HuH-7 (cell line): ENCODE measurements at places on chromosomes 11 and 22.

- no peak for DNase-seq
These were observed 65.5 kb downstream of the BMAL1 start for GRCh38 chr11:13343067-13343466.

DNA sequence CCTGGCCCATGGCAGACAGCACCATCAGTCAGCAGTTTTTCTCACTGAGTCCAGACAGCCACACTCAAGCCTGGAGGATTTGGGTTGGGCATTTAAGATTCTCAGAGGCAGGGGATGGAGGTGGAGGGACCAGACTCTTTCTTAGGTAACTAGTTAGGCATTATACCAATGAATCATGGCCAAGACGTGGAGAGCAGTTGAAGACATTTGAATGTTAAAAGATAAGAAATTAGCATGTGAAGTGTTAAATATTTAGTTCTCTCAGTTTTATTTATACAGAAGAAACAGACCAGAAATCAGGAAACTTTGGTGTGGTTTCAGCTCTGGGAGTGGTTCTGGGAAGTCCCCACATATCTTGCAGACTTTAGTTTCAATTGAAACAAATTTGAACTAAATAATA lies 9.9 kb downstream of the GTF2H1 start:
- no peak for DNase-seq

DNA sequence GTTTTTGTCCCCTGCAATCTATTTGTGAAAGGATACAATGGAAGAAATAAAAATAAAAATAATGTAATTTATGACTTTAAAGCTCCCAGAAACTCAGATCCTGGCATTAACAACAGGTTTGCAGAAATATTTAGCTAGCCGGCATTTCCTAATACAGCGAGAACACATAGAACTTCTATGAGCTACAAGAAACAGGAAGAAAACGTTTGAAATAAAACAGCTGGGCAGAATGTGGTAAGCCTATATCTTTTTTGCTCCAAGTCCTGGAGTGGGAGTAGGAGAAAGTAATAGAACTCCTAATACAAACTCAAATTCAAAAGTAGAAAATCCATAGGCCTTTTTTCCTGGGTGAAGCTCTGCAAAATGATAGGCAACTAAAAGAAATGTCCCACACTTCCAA lies 29.6 kb upstream of the FIBIN start:
- no peak for DNase-seq

- no peak for DNase-seq
These were observed 27.0 kb upstream of the TREH start for GRCh38 chr11:118706546-118706825.

DNA sequence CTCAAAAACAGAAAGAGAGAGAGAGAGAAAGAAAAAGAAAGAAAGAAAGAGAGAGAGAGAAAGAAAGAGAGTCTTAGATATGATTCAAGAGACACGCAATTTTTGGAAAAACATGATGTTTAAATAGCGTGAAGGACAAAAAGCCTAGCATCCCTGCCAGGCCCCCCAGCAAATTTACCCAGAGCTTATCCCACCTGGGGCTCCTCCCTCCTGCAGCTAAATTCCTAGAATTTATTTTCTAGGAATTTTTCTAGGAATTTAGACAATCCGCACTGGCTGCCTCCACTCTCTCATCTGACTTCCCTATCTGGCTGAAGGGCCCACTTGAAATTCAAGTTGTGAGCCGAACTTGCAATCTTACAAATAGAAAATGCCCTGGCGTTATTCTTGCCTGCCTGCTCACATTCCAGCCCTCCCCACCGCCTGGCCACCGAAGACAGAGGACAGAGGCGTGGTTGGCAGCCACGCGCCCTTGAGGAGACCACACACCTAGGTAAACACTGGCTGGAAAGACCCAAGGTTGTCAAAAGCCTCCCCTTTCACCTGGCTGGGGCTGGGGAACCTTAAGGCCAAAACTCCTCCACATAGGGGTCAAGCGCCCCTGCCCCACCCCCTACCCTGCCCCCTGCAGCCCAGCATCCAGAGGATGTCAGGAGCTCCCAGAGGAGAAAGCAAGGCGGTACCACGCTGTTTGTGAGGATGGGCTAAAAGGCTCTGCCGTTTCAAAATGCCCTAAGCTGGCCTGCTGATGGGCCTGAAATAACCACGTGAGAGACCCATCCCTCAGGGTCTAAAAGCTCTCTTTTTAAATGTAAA lies 42.2 kb downstream of the AHNAK start:
- DNase-seq = no peak

DNA sequence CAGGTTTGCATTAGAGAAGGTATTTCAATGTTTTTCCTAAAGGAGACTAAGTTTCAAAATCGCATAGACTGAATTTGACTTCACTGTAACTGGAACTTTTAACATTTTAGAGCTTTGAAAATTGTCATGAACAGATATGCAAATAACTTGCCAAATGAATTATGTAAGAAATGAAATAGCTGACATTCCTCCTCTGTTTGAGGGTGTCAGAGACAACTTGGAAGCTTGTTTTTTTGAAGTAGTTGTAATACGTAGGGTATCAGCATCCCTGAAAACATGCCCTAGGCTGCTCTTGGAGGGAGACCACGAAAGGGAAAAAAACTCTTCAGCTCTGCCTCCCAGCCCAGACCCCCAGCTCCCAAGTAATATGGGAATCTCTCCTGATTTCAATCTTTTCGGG lies 41.3 kb upstream of the CCDC179 start:
- DNase-seq = no peak
